ENCODE measurements at places on chromosomes 6 and 20.
A peak's percentile ranks its signal among the peaks of the same experiment; 100 is the strongest.

DNA sequence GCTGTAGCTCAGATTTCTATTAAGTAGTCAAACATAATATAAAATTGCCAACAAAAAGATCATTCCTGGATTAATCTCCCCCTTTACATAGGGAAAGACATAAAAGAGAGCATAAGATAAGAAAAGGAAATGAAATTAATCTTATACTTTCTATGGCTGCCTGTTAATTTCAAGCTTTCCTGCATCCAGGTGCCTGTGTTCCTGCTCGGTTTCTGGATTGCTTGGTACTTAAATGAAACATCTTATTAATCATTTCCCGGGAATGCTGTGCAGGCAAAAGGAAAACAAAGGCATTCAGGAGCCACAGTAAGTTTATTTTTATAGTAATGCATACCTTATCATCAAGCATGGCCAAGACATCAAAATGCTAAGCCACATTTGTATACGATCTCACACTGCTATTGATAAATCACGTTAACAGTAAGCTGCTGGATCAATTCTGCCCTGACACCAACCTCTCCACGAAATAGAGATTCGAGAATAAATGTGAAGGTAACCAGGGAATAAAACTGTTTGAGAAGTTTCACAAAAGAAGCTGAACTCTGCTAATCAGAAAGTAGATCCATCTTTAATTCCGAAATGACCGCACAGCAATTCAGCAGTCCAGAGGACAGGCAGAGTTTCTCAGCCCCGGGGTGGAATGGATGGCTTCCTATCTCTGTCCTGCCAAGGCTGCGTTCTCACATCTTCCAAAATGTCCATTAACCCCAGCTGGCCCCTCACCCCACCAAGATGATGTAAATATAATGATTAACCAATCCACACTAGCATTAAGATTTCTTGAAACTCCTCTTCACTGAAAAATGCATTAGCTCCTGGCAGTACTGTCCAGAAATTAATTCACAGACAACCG, 32.6 kb upstream of the APCDD1L start:
- DNase-seq: no peak
- H3K4me3 ChIP-seq: no peak overlapping the region
- no peaks in the 10 kb centered on the region for H3K4me1 ChIP-seq
- H3K36me3 ChIP-seq: no peaks in the 10 kb centered on the region
- H3K27me3 ChIP-seq: no peaks in the 10 kb centered on the region
- H3K27ac ChIP-seq: no peak overlapping the region

DNA sequence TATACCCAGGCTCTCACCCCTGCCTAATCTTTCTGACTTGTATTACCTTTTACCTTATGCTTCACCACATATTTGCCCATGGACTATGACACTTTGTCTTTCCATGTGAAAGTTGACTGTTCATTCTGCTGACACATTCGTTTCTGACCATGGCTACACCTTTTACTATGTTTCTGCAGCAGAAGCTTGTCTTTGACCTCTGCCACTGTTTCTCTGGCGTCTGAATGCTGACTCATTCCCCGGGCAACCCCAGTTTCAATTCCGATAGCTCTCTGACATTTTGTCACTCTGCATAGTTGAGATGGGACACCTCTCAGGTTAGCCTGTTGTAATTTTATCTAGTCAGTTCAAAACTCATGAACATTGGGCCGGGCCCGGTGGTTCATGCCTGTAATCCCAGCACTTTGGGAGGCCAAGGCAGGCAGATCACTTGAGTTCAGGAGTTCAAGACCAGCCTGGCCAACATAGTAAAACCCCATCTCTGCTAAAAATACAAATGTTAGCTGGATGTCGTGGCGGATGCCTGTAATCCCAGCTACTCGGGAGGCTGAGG, 50.7 kb downstream of the SLC26A8 start:
- H3K4me1 ChIP-seq: no peaks in the 10 kb centered on the region
- H3K27ac ChIP-seq: no peak overlapping the region
- no peak overlapping the region for H3K4me3 ChIP-seq
- DNase-seq: no peak
- H3K27me3 ChIP-seq: no peaks in the 10 kb centered on the region

DNA sequence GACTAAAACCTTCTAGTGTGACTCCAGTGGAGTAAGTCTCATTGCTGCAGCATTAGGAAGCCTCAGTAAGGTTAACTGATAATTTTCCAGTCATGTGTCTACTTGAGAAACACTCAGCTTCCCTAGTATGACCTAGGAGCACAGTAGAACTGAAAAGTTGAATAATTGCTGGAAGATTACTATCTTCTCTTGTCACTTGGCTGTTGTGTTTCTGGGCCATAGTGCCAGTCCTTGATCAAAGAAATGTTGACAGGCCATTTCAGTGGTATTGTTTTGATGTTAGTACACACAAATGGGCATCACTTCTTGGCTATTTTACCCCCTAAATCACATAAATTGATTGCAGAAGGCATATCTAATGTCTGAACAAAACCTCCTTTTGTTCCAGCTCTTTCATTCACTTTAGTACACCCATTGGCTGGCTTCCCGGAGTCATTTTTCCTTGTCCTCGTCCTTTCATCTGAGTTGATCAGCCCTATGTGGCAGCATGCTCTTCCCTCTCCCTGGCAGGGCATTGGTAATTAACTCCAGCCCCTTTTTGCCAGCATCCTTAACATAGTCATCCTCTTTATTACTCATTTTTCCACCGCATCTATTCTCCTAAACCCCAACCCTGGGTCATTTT, 6.0 kb downstream of the ENPP3 start:
- H3K4me3 ChIP-seq: no peak overlapping the region
- no peaks in the 10 kb centered on the region for H3K27me3 ChIP-seq
- no peak for DNase-seq
- H3K36me3 ChIP-seq: no peaks in the 10 kb centered on the region

DNA sequence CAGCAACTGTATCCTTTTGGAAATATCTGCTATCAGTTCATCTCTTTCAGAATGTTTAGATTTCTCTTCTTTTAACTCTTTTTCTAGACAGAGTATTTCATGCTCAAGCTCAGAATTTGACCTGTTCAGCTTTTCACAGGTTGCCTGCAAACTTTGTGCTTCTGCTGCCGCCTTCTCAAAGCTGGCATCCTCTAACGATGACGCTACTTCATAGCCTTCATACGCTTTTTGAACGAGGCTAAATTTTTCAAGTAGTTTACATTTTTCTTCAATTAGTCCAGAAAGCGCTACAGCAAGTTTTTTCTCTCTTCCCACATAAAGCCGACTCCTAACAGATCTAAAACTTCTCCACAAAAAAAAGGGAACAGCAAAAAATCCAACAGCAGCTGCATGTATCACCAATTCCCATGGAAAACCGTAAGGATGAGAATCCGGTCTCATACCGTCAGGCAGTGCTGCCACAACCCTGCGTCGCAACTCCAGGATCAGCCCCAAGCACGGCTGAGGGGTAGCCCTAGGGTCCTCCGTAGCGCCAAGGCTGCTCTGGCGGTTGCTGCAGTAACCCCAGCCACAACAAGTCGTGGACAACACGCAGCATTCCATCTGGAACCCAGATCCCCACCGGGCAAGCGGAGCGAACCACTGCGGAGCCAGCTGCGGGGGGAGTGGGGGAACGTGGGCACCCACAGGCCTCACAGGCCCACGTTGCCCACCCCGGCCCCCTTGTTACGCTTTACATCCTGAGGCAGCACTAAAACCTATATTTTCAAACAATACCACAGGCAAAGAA, 30.6 kb downstream of the DACT2 start:
- H3K27ac ChIP-seq: no peak overlapping the region
- H3K36me3 ChIP-seq: no peaks in the 10 kb centered on the region
- no peaks in the 10 kb centered on the region for H3K27me3 ChIP-seq
- H3K4me1 ChIP-seq: no peaks in the 10 kb centered on the region
- DNase-seq: no peak
- no peak overlapping the region for H3K4me3 ChIP-seq

DNA sequence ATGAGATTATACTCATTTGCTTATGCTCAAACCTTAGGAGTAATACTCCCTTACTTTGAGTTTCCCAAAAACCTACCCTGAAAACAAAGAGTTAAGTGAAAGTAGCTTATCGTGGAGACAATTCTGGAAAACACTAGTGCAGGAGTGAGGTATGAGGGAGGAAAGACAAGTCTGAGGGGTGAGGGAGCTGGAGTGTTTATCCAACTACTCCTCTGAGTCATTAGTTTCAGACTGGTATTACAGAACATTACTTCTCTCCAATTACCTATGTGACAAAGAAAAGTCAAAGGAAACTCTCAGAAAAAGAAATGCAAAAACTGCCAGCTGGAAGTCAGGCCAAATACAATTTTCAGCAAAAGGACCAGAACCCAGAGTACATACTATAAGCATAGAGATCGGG, 171.1 kb upstream of the SPTLC3 start:
- H3K27ac ChIP-seq: no peak overlapping the region
- H3K4me1 ChIP-seq: no peaks in the 10 kb centered on the region
- no peaks in the 10 kb centered on the region for H3K27me3 ChIP-seq
- no peak overlapping the region for H3K4me3 ChIP-seq

GRCh38 chr6:144285798-144286502, 815 bp downstream of the UTRN start:
- no peaks in the 10 kb centered on the region for H3K27me3 ChIP-seq
- DNase-seq: peak; percentile 69
- H3K4me3 ChIP-seq: peak overlapping the region; percentile 83
- no peak overlapping the region for H3K27ac ChIP-seq
